ENCODE measurements at places on chromosomes 4 and X. TPM values are rescaled to one million over a fixed set of nuclear protein-coding genes. Genes with fewer than 3 reads are reported as not detected.

DNA sequence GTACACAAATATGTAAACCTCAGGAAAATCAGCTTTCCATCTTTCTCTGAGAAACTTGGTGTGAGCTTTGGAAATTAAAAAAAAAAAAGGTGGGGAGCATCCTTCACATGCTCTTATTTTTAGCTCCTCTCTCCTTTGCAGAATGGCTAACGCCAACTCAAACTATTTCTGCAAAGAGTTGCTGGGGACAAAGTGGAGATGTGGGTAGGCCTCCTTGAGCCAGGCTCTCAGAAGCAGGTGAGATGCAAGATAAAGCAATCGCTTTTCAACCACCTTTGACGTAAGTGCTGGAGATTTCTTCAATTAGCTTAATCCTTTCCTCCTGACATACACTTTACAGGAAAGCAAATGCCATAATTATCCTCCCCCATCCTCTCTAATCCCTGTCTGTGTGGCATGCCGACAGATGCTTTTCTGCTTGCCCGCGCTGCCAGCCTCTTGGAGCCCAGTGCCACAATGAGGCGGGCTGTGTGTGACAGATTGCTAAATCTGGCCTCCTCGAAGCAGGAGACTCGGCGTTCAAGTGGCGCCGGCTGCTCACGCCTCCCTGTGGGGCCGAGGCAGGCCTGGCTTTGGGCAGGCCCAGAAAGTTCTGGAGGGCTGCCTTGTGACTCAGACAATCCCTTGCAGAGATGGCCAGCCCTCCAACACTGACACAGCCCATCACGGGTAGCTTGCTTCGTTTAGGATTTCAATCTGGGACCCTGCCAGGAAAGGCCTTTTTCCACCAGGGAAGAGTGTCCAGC, 64.9 kb upstream of the SOD3 start:
- no peak for DNase-seq

DNA sequence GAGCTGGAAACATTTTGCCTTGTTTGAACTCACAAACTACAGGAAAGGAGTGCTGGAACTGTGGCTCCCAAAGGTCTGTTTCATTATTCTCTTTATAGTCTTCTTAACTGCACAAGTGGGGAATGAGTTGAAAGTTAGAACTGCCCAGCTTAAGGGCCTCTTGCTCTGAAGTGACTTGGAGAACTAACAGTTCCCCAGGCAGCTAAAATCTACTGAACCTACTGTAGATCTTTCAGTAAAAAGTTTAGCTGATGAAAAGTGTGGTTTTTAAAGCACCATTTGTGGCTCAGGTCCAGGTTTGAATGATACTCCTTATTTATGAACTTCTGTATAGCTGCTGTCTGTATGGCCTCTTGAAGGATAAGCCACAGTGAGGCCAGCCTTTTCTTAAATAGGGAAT, 353.8 kb downstream of the MAPK10 start:
- no peak for DNase-seq

DNA sequence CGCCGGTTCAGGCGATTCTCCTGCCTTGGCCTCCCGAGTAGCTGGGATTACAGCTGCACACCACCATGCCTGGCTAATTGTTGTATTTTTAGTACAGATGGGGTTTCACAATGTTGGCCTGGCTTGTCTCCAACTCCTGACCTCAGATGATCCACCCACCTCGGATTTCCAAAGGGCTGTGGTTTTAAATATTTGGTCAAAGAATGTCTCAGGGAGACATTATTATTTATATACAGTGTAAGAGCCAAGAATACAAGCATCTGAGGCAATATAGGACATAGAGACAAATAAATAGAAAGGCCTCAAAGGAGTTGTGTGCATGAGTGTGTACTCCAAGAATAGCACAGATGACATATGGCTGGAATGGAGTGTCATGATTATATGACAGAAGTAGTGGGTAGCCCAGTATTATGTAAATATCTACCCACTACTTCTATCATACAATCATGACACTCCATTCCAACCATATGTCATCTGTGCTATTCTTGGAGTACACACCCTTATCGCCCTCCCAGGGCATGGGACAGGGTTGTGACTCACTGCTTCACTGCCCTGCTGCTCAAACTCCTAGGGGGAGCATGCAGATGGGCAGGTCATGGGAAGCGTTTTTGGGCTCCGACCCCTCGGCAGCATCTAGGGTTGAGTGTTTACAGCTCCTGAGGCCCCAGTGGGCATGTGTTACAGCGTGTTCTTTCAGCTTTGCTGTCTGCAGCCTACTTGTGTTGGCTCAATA, 1649.8 kb upstream of the PCDH10 start:
- peak; percentile 4 for DNase-seq

- DNase-seq = no peak
Measured at GRCh38 chr4:39037941-39038340, 5.7 kb upstream of the TMEM156 start.

Gene PABPC1L2A
- not detected for total RNA-seq
